Activated naive CD4-positive, alpha-beta T cell (primary cell): ENCODE measurements at places on chromosomes 6 and 20.

DNA sequence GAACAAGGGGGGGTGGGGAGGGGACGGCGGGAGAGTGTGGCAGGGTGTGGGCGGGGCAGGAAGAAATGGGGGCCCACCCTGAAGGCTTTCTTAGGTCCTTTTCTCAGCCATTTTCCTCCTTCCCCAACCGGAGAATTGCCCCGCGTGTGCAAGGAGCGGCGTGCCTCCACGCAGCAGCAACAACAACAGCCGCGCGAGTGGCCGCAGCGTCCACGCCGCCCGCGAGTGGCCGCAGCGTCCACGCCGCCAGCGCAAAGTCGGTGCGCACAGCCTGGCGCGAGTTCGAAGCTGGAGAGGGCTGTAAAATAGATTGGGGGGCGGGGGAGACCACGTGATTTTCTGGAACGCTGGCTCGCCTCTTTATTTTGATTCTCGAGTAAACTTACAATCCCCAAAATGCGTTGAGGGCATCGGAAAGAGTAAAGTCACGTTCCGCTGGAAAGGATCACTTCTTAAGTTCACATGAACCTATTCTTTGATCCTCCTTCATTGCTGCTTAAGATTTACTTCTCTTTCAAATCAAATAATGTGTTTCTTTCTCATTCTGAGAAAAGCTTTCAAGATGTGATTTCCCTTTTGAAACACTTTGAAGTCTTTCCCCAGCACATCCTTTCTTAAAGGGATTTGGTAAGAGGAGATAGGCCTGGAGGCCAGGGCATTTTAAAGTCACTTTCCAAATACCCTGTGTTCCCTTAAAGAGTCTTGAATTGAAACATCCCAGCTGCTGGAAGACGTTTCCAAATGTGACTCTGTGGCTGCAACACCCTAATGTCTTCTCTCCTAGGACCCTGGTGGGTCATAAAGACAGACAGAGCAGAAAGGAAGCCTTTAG is 66.7 kb upstream of the ZNF217 start:
- peak; percentile 5 for DNase-seq

- no peak for DNase-seq
Measured at GRCh38 chr6:144873623-144874378, 588.7 kb downstream of the UTRN start.

DNA sequence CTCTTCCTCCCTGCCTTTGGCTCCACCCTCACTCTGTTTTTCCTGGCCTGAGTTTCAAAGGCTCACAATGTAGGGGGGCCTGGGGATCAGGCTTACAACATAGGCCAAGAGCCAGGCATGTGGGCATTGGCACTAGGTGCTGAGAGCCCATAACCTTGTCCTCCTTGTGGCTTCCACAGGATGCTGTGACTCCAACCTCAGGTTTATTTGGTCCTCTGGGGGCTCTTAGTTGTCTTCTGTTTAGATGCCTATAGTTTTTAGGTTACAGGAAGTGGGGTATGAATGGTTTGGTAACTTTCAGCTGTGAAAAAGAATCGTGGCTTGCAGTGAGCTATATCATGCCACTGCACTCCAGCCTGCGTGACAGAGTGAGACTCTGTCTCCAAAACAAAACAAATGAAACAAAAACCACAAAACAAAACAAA is 25.6 kb downstream of the MMP24 start:
- DNase-seq: no peak

DNA sequence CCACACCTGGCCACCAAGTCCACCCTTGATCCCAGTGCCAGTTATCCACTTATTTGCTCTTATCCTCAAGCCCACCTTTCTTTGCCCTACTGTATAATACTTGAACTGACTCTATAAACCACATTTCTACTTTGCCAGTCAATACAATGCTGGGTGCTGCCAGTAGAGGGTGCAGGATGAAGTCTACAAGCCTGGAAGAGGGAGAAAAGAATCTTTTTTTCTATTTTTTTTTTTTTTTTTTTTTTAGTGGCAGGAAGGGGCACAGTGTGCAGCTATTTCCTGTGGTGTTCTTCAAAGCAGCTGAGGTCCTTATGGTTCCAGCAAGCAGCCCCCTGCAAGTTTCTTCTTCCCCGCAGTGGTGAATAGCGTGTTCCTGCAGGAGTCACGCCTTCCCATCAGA is 22.2 kb upstream of the GABRR1 start:
- no peak for DNase-seq

GRCh38 chr6:75267461-75267860 is 17.1 kb downstream of the TMEM30A start:
- no peak for DNase-seq
